H7 (cell line): ENCODE measurements at places on chromosomes 13 and 19. TPM values are rescaled to one million over a fixed set of nuclear protein-coding genes. Genes with fewer than 3 reads are reported as not detected.

- no peak for DNase-seq
Observed at GRCh38 chr13:98632961-98633360, 56.1 kb upstream of the STK24 start.

Gene ZNF730
- total RNA-seq: 18.9 and 28.2 TPM in 2 replicates

Gene ZNF547
- 1.7 and 1.8 TPM in 2 replicates for total RNA-seq

Gene ANKLE1
- total RNA-seq: 18.0 and 22.7 TPM in 2 replicates

GRCh38 chr19:932648-933552 is 7.1 kb downstream of the ARID3A start:
- peak; percentile 91 for DNase-seq

GRCh38 chr13:30510091-30510490 is 44.4 kb upstream of the HMGB1 start:
- DNase-seq: no peak

- no peak for DNase-seq
Observed at GRCh38 chr19:34393629-34394028, 10.6 kb upstream of the PDCD2L start.

Gene PSG4
- total RNA-seq: not detected in 2 replicates

DNA sequence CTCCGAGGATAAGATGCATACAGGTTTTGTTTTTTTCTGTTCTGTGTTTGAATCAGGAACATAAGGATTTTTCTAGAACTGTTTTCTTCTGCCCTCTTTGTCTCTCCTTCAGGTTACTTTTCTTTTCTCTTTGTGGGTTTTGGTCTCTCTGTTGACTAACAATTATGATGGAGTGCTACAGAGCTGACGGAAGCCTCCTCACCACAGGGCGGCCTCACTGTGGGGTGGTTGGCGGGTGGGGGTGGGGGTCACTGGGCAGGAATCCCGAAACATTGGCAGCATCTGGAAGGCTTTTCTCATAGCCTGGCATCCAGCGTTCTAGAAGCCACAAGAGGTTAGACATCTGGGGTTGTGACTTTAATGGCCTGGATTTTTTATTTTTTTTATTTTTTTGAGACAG is 12.0 kb upstream of the MATK start:
- no peak for DNase-seq

GRCh38 chr13:41457589-41458186 is 338 bp downstream of the RGCC start:
- DNase-seq: peak; percentile 76

Gene PSG1
- not detected in 2 replicates for total RNA-seq
